ENCODE measurements at places on chromosomes 4 and X. TPM values are rescaled to one million over a fixed set of nuclear protein-coding genes. Genes with fewer than 3 reads are reported as not detected.

The DDIT4L gene
- 2.6 TPM for polyA plus RNA-seq

The CORIN gene
- polyA plus RNA-seq, result 4.5 TPM

- DNase-seq, result no peak
These were observed 66.1 kb upstream of the SLC39A8 start for GRCh38 chr4:102411408-102411807.

DNA sequence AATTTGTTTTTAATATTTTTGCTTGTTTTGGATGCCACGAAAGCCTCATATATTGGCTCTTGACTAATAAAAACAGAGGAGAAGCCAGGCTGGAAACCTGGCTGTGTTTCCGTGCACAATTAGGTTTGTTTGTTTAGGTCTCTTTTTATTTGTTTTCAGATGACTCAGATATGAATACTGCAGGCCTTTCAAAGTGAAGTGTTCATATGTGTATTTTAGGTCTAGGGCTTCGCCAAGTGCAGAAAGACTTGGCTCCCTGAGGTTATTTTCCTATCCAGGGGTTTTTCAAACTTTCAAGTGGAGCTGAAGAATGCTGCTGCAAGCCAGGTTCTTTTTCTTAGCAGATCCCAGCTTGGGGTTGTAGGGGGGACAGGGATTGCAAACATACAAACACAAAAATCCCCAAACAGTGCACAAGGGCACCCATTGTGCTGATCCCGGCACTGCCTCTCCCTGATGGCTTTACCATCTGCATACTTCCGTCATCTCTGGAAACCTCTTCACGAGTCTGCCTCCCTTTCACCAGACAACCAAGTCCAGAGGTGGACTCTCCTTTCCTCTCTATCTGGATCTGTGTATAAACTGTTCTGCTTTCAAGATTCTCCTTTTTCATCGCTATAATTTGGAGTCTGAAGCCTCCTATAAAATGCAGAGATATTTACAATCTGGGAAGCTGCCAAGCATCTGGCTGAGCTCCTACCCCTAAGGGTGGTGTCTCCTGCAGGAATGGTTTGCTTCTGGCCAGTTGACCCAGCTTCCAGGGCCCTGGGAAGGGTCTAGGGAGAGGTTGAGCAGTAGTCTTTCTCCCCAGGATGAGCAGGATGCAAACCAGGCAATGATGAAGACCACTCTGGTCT is 108.6 kb downstream of the SMIM20 start:
- DNase-seq, result no peak

- no peak for DNase-seq
These were observed 101.9 kb upstream of the BCOR start for GRCh38 chrX:40199704-40200103.

- no peak for DNase-seq
These were observed 620.7 kb downstream of the SPRY1 start for GRCh38 chr4:124017185-124017785.

Data from left renal cortex interstitium (tissue), 4 donors.